B cell (primary cell): ENCODE measurements at places on chromosomes 13 and 19. TPM values are rescaled to one million over a fixed set of nuclear protein-coding genes. Genes with fewer than 3 reads are reported as not detected.

EMP3 gene
- total RNA-seq: 305 and 326 TPM in 2 replicates

FPR1 gene
- 0.17 TPM in 1 of 2 replicates, not detected in the other for total RNA-seq

DNA sequence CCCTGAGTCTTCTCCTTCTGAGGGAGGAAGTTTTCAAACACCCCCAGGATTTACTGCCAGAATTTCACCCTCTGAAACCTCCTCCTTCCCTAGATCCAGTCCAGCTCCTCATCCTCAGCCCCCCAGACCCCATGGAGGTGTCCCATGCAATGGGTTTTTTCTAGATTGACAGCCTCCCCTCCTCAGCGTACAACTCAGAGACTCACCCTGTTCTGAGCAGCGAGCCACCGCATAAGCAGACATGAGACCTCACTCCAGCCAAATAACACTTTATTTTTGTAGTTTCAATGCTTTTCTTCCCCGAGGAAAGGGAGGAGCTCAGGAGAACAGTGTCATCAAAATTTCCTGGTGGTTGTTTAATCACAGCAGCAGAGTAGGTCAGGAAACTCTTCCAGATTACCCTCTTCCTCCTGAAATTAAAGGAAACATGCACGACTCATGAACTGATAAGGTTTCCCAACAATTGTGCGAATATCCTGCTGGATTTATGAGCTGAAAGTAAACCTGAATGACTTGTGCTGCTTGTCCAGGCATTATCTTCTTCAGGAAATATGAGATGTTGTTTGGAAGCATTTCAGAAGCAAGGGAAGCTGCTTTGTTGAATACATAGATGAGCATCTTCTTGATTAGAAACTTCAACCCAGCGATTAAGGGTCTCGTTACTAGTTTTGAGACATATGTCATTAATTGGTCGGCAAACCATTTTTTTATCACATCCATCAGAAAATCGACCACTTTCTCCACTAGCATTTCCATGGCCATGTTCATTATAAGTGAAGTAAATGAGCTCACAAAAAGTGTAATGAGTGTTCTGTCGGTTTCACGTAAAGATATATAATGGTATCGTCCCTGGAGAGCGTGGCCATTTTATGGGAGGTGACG, 36.2 kb downstream of the ERICH4 start:
- DNase-seq: no peak

GRCh38 chr13:106633321-106633720, 65.4 kb upstream of the ARGLU1 start:
- no peak for DNase-seq

CRLF1 gene
- total RNA-seq: not detected in 2 replicates

ZNF530 gene
- total RNA-seq: 11.2 and 11.6 TPM in 2 replicates

- no peak for DNase-seq
These were observed 340.0 kb upstream of the SLITRK5 start for GRCh38 chr13:87331178-87331577.

LIPE gene
- 46.2 and 46.9 TPM in 2 replicates for total RNA-seq

GRCh38 chr13:61162106-61162505, 253.5 kb downstream of the PCDH20 start:
- no peak for DNase-seq

NLRP5 gene
- total RNA-seq: not detected in 2 replicates

- peak; percentile 96 for DNase-seq
These were observed 4.8 kb downstream of the SPHK2 start for GRCh38 chr19:48624067-48624594.

DNA sequence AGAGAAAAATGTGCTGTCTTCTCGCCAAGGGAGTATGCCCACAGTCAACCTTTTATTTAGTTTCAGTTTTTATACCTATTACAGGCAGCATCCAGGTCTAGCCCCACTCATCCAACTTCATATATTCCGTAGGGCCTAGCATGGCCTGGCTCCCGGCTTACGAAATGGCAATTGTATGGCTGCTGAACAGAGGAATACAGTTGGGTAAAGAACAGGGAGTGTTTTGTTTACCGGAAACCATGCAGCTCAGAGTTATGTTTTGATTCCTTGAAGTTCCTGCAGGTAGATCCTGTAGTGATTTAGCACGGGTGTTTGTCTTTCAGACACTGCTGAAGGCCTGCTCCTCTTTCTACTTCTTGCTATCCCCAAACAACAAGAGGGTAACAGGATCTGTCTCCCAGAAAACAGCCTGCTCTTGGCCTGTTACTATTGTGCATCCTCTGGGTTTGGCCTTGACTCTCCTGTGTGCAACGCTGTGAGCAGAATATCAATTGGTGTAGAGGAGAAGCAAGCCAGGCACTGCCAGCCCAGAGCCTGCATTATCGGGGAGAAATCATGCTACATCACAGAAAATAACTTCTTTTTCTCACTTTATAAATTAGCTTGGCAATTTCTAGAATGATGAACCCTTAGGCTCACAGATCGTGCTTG, 32.4 kb downstream of the OLFM4 start:
- DNase-seq: no peak

ZNF729 gene
- not detected in 2 replicates for total RNA-seq

DNA sequence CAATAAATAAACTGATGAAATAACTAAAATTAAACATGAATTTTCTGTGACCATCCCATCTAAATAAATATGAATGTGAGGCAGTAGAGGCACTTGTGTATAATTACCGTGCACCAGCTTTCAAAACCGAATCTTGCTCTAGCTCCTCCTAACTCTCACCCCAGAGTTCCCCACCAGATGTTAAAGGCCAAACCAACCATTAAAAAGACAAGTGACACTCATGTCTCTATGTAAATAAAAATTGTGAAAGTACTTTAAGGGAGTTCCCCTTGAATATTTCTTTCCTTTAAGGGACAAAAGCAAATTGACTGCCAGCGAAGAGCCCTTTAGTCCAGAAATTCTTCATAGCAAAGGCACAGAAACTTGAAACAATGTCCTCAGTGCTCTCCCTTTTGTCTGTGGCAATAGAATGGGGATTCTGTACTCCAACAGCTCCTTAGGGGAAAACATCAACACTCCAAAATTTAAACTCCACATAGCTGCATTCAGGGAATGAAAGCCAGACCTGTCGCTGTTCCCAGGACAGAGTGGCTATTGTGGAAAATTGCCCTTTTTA, 101.7 kb upstream of the SOX21 start:
- DNase-seq: no peak

- no peak for DNase-seq
These were observed 270.5 kb downstream of the DIAPH3 start for GRCh38 chr13:59893266-59893665.

FXYD7 gene
- 27.4 and 32.1 TPM in 2 replicates for total RNA-seq

THAP8 gene
- 3.9 and 4.5 TPM in 2 replicates for total RNA-seq

GRCh38 chr13:34103854-34104253, 285.9 kb downstream of the RFC3 start:
- no peak for DNase-seq

ABCA7 gene
- total RNA-seq: 192 and 206 TPM in 2 replicates

GRCh38 chr13:76038920-76039716, 403.0 kb downstream of the LMO7 start:
- DNase-seq: no peak

DNA sequence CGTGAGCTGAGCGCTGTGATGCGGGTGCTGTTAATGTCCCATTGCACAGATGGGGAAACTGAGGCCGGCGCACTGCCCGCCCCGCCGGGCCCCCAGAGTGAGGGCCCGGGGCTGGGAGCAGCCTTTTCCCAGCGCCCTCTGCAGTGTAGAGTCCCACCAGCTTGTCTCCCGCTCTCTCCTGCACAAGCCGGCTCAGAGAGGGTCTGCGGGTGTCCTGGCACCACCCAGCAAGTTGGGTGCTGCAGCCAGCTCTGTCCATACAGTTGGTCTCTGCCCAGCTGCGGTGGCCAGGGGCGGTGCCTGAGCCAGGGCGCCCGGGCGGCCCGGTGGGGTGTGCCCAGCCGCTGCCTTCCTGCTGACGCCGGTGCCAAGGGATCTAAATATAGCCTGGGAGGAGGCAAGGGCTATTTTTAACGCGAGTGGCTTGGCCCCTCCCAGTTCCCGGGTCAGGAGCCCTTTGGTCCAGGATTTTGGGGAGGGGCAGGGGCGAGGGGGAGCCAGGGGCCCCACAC, 19.3 kb downstream of the GADD45B start:
- DNase-seq: peak; percentile 39

TRIM28 gene
- 370 and 394 TPM in 2 replicates for total RNA-seq

GPC6 gene
- not detected in 2 replicates for total RNA-seq

- no peak for DNase-seq
These were observed 154.7 kb upstream of the TSC22D1 start for GRCh38 chr13:44730851-44731250.

DNA sequence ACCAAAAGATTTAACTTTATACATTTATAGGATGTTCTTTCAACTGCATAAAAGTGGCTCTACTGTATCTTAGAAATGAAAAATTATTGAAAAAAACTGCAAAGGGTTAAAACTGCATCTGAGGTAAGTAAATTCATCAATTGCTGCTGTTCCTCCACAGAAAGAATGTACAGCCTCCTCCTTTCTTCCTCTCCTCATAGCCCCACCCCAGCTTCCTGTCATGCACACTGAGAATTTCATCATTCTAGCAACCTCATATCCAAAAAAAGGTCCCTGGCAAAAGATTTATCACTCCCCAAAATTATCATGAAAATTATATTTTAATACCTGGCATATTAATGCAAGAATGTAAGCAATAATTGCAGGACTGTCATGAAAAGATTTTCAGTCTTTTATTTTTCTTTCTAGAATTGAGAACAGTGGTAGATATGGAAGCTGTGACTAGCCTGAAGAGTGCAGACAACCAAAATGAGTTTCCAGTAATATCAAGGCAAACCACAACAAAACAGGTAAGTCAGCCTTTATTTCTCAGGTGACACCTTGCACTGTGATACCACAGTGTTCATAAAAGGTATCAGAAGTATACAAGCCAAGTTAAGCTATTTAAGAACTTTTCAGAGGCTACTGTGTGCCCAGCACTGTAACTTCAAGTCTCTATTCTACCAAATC, 110.8 kb downstream of the SUCLA2 start:
- no peak for DNase-seq

DNA sequence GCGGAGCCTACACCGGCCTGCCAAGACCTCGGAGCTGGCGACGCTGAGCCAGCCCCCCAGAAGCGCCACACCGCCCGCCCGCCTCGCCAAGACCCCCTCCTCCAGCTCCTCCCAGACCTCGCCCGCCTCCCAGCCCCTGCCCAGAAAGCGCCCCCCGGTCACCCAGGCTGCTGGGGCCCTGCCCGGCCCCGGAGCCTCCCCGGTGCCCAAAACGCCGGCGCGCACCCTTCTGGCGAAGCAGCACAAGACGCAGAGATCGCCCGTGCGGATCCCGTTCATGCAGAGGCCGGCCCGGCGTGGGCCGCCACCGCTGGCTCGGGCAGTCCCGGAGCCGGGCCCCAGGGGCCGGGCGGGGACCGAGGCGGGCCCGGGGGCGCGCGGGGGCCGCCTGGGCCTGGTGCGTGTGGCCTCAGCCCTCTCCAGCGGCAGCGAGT, 10.2 kb downstream of the C19orf25 start:
- peak; percentile 67 for DNase-seq

CEACAM3 gene
- not detected in 2 replicates for total RNA-seq

DNA sequence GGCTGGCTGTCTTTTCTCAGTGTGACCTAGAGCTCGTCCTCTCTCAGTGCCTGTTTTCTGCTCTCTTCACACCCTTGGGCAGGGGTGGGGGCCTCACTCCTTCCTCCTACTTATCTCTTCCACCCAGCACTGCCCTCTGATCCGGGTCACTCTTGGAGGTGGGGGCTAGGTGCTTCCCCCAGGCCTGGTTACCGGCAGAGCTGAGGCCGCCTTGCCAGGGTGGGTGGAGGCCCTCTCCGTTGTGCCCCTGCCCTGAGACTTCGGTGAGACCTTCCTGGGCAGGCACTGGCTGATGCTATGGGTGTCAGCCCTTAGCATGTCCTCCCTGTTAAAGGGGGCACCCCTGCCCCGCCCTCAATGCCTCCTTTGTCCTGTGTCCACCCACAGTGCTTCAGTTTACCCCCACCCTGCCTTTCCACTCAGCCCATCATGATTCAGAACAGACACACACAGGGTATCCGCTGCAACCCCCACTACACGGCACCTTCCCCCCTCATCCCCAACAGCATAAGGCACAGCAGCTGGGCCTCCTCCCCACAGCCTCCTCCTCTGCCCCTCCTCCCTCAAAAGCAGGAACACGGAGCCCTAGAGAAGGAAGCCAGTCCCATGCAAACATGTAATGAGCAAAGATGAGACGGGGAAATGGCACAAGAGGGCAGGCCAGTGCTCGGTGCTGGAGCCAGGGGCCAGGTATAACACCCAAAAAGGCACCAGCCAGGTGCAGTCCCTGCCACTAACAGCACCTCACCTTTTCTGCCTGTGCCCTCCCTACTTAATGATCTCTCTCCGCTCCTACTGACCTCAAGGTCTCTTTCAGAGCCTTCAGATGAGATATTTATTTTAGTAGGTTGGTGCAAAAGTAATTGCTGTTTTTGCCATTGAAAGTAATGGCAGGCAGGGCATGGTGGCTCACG, 9.8 kb downstream of the ZGLP1 start:
- DNase-seq: peak; percentile 10
